Fibroblast of skin of scalp (primary cell): ENCODE measurements at places on chromosomes 5 and 9.

DNA sequence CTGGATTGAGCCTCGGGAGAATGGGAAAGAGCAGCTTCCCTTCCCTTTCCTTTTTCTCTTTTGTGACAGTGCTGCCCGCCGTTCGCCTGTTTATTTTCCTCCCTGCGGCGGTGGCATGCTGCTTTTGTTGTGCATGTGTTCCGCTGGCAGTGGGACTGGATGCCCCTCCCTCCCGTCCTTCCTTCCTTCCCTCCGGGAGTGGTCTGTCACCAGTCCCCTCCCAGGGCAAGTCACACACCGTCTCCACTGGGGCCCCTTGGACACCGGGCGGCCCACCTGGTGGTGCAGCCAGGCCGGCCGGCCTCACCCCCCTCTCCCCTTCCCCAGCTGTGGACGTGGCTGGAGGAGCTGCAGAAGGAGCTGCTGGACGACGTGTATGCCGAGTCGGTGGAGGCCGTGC is 214.7 kb downstream of the TRIO start:
- no peak for DNase-seq

DNA sequence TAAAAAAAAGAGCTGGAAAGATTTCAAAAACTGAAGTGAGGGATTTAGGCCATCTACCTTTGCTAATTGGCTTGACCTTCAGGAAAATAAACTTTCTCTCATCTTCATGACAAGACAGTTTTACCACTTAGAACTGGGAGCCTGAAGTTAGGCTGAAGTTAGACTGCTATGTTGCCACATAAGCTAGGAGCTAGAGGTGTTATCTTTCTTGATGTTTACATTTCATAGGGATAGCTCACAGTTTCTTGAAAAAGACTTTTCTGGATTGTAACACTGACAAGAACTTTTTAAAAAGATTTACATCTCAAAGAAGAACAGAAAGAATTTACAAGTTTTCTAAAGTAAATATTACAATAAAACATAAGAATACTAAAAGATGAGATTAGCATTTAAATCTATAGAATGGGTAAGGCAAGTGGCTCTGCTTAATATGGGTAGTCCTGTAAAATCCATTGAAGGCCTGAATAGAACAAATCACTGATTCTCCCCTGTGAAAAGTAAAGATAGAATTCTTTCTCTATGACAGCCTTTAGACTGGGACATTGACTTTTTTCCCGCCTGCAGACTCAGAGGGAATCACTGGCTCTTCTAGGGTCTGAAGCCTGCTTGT is 1665.4 kb upstream of the CDH9 start:
- no peak for DNase-seq

DNA sequence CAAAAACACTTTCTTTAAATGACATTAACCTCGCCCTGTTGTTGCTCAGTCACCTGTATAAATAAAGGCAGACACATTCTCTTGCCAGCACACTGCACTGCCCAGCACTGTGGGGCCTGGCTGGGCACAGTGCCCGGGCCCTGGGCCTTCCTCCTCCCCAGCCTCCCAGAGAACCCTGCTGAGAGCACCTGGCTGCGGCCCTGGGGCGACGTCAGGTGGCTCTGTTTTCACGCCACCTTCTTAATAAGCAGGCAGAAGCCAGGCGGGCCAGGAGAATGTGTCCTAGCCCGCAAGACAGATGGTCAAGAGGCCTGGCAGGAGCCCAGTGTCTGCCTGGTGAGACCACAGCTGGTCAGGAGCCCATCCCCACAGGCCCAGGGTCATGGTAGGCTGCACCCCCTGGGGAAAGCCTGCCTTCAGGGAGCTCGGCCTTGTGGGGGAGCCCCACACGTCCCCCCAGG is 8.2 kb upstream of the AGPAT2 start:
- no peak for DNase-seq

- no peak for DNase-seq
These were observed 9.6 kb upstream of the AKNA start for GRCh38 chr9:114397219-114397847.

- DNase-seq, result no peak
These were observed 44.4 kb downstream of the FNBP1 start for GRCh38 chr9:129998491-129999140.

DNA sequence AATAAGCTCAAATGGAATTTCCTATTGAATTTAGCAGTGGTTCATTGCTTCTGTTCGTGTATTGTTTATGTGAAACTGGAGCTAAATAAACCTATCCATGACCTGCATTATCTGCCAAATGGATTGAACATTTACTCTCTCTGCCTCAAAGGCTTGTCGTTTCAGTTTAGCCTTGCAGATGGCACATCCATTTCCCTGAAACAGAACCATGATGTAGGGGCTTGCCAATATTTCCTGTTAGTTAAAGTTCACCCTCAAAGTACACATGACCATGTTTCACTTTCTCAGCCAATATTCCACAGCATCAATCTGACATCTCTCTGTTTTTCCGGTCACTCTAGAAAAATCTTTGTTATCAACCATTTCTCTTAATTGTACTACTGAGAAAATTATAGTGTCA is 545.3 kb downstream of the TAF11L14 start:
- DNase-seq, result no peak

DNA sequence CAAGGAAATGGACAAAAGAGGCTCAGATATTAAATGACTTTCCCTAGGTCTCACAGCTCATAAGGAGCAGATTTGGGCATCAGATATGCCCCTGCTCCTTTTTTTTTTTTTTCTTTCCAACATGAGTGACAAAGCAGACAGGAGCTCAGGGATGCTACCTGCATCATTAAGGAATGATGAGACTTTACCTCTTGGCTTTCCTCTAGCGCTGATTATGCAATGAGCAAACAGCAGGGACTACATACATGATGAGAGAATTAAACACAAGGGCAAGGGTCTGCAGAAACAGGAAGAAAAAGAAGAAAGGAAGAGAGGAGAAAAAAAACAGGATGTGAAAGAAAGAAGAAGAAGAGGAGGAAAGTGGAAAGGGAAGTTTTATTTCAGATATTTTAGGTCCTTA is 179.9 kb downstream of the PPP2R2B start:
- DNase-seq, result no peak

DNA sequence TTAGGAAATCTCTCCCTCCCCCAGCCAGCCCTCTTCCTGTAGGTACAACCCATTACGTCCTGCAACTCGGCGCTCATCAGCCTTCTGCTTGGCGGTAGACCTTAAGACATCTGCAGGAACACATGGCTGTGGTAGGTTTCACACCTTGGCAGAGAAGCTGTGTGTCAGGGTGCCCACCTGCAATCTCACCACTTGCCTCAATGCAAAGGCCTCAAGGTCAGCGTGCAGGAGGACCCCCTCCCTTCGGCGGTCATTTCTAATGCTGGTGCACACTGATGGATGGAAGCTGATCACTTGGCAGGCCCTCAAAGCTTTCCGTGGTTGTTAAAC is 67.3 kb downstream of the CRB2 start:
- DNase-seq, result no peak

DNA sequence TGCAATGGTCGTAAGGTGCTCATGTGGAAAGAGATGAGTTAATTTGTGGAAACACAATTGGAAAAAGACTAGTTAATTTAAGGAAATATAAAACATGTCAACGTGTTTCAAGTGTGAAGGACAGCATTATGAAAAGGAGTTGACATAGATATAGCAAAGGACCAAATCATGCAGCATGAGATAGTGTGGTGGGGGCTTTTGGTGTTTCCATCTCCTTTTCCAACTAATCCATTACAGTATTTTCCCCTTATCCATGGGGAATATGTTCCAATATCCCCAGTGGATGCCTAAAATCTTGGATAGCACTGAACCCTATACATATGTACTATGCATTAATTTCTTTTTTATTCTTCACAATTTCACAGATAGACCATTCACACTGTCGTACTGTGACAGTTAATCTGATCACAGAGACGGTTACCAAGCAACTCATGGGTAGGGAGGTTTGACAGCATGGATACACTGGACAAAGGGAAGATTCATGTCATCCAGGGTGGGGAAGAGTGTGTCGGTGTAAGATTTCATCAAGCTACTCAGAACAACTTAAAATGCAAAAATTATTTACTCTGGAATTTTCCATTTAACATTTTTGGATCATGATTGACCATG is 238.6 kb downstream of the CDH12 start:
- DNase-seq, result no peak

DNA sequence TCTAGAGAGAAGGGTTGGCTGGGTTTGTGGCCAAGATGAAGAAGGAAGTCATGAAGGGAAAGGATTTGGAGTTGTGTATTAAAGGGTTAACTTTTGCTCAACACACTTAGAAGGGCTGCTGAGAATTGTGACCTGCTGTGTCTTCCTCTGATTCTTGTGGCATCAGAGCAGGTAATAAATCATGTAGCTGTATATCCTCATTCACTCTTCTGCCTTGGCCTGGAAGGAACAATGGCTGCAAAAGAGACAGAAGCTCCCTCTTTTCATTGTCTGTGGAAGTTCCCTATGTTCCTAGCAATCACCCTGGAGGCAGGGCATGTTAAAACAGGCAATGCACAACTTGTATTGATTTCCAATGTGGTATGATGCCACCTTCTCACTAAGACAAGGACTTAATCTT is 159.1 kb downstream of the LRRC70 start:
- no peak for DNase-seq
